ENCODE measurements at places on chromosomes 1 and 21.

DNA sequence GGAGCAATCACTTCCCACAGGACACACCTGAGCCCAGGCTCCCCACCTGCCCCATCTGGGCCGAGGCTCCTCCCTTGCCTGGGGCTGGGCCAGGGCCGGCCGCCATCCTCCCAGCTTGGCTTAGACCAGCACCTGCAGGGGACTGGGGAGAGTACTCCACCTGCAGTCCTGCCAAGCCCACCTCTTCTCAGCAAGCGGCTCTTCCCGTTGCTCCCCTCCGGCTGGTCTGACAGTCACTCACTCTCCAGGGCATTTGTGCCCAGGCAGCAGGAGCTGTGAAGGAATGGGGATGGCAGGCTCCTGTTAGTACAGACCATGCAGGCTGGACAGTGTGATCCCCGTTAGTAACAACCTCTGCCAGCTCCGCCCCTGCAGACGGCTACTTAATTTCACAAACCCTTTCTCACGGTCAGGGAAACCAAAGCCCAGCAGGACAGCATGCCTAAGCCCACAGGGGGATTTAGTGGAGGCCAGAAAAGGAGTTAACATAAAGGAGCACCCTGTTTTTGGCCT is at the start of gene FYB2:
Gene FYB2 (minus strand): TSS at position 18 of the 513 bp plus-strand sequence. CDS start 114 bp downstream, outside the sequence.
- DNase-seq = no peak

- DNase-seq = peak; percentile 55
Observed at GRCh38 chr21:45029298-45029947, 45.0 kb upstream of the ADARB1 start.

GRCh38 chr21:33449616-33450015 is 30.2 kb downstream of the TMEM50B start:
- DNase-seq = no peak

DNA sequence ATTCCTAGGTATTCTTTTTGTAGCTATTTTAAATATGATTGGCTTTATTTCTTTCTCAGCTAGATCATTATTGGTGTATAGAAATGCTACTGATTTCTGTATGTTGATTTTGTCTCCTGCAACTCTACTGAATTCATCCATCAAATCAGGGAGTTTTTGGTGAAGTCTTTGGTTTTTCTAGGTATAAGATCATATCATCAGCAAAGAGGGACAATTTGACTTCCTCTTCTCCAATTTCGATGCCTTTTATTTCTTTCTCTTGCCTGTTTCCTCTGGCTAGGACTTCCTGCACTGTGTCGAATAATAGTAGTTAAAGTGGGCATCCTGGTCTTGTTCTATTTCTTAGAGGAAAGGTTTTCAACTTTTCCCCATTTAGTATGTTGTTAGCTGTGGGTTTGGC is 27.5 kb upstream of the PRKACB start:
- DNase-seq = no peak

GRCh38 chr21:46135782-46136395 is 19.5 kb downstream of the FTCD start:
- DNase-seq = peak; percentile 45

GRCh38 chr1:1304331-1305299 is 3.1 kb downstream of the ACAP3 start:
- DNase-seq = peak; percentile 82

- peak; percentile 53 for DNase-seq
Observed at GRCh38 chr1:153774780-153775457, at the start of gene SLC27A3. TSS of gene SLC27A3 (plus strand) at chr1:153775407. CDS start at chr1:153775498, 91 bp downstream.

DNA sequence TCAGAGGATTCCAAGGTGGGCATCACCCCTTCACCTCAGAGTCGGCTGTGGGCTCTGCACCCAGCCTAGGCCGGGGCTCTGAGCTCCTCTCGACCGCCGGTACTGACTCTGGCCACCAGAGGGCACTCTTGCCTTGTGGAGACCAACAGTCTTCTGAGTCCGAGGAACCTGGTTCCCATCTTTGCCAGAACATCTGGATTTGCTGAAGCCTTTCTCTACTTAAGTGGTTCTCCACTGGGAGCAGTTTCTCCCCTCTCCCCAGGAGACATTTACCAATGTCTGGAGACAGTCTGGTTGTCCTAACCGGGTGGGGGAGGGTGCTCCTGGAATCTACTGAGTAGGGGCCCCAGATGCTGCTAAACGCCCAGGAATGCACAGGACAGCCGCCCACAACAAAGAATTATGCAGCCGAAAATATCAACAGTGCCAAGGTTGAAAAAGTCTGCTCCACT is 9.4 kb downstream of the ETV3L start:
- DNase-seq = peak; percentile 94

DNA sequence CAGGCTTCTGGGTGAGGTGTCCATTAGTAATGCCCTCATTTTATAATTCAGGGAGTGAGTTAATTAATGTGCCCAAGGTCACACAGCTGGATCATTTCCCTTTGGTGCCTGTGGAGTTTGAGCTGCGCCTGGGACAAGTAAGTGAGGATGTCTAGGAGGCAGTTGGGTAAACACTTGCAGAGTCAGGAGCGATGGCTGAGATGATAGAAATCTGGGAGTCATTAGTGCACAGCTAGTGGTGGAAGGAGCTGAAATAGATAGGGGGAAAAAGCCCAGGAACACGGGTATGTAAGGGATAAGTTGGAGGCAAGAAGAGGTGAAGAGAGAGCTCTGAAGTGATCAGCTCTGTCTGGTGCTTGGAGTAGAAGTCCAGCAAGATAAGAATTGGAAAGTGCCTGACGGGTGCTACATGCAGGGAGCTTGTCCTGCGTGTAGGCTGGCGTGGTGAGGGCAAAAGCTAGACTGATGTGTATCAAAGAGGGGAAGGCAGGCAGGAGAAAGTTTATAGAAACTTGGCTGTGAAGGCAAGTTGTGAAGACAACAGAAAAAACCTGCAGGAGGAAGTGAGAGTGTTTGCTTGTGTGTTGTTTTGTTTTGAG is 1.7 kb upstream of the SCAF4 start:
- DNase-seq = peak; percentile 32
